NCI-H1105 treated with DMSO at 0.1 percent for 48 hours (cell line): ENCODE measurements at places on chromosomes 1 and 21.

GRCh38 chr1:184860985-184861754, 106.5 kb upstream of the EDEM3 start:
- no peak for DNase-seq

DNA sequence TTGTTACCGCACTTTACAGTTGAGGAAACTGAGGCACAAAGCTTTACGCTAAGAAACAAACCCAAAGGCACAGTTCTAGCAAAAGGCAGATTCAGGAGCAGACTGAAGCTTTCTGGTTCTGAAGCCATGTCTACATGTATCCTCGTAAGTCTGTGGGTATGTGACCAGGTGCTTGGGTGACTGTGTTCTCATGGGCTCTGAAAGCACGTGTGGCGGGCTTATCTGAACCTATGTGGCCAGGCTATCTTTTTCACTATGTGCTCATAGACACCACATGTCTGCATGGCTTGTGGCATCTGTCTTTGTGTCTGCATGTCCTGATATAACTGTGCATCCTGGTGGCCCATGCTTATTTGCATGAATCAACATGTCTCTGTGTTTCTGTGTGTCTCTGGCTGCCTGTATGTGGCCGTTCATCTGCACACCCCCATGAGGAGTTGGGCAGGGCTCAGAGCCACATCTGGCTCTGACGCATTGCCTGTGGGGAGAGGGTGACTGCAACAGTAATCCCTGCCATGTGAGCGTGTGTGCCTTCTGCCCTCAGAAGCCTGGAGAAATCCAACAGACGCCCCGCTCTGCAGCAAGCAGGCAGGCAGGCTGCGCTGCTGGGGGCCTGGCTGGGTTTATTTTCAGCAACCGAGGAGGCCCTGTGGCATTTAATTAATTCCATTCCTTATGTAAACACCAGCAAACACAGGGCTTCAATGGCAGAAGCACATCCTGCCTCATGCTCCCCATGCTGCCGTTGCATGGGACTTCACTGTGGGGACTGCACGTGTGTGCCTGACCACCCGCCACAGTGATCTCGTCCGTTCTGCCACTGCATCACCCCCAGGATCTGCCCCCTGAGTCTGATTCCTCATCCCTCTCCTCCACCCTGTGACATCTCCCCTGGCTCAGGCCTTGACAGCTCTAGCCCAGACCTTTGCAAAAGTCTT, 115.4 kb downstream of the TRABD2B start:
- no peak for DNase-seq

- DNase-seq, result no peak
Measured at GRCh38 chr1:67687649-67688048, 2.6 kb downstream of the GADD45A start.

GRCh38 chr21:44011123-44011522, 986 bp upstream of the TRAPPC10 start:
- DNase-seq, result no peak

DNA sequence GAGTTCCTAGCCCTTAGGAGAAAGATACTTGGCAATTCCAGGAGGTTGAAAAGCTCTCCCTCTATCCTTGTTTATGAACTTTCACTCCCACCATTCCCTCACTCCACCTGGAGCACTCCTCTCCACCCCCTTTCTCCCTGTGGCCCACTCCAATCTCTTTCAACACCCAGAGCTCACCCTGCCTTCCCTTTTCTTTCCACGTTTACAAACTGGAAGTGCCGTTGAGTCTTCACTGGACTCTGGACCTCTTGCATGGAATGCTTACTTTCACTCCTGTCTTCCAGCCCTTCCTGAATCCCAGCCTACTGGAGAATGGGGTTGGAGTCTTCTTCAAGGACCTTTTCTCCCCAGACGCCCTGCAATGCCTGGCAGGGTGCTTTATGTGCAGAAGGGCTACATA, 198.5 kb downstream of the RHOU start:
- DNase-seq, result no peak

DNA sequence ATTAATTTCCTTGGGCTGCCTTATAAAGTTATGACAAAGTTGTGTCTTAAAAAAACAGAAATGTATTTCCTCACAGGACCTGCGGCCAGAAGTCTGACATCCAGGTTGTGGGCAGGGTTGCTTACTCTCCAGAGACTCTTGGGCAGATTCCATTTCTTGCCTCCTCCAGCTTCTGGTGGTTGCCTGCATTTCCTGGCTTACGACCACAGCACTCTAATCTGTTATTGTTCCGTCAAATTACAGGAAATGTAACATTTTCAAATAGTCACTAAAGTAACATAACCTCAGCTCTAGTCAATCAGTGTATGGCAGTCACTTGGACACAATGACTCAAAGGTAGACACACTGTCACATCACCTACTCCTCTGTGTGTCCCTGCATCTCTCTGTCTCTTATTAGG, 226.8 kb downstream of the DNAH14 start:
- DNase-seq, result no peak

- DNase-seq, result no peak
Measured at GRCh38 chr1:41743366-41743765, 175.4 kb downstream of the HIVEP3 start.

GRCh38 chr1:161921990-161922389, 101.7 kb downstream of the OLFML2B start:
- DNase-seq, result no peak

GRCh38 chr21:46545363-46545762, 59.5 kb downstream of the S100B start:
- no peak for DNase-seq

DNA sequence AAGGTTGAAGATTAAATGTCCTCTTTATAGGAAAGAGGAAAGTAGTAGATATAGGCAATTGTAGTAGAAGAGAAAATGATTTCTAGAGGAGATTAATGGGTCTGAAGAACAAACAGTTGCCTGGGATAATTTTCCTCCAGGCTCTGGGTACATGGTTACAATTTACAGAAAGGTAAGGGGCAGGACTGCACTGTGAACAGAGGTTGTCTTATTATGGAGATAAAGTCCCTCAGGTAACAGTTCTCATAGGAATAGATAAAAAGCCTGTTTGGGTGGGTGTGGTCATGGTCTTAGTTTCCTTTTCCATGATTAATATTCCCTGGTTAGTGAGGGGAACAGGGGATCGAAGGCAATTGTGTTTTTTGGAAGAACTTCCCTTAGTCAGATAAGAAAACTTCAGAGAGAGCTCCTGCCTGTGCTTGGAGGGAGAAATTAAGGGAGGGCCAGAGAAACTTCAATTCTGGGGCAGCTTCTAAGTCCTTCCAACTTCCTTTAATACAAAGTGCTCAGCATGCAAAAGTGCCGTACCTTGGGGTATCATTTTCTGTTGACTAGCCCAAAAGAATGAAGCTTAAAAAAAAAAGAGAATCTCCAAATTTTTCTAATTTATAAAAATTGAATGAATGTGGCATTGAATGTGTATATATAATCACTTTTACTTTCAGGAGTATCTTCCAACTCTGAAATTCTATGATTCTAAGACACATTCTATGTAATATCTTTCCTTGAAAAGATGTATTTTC, 295.4 kb upstream of the USP25 start:
- no peak for DNase-seq

DNA sequence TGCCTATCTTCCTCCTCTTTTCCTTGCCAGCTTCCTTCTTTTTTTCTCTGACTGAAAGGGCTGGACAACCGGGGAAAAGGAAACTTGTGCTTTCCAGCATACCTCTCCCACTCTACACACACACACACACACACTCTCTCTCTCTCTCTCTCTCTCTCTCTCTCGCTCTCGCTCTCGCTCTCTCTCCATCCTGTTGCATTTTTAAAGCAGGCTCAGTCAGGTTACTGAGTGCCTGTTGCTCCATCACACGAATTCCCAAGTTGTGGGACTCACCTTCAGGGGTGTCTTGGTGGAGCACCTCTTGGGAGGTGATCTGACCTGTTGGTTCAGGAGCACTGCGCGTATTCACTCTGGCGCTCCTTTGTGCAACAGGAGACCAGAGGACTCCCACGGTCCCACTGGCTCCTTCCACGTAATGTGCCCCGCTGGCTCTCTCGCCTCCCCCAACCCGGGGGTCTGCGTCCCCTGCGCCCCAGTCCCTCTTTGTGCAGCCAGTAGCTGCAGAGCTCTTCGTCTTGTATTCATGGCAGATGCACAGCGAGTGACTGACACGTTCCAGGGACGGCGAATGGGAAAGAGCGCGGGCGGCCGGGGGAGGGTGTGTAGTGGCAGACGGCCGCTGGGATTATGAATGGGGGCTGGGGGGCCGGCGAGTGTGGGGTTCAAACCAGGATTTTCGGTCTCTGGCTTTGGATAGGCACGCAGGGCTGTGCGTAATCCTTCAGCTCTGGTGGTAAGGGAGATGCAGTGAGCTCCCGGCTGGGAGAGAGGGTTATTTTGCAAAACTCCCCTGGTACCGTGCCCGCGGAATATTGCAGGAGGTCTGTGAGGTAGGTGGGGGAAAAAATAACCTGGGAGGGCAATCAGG, 660 bp upstream of the PDE4B start:
- DNase-seq, result no peak

- no peak for DNase-seq
Measured at GRCh38 chr1:50419907-50420677, 3.2 kb downstream of the DMRTA2 start.

DNA sequence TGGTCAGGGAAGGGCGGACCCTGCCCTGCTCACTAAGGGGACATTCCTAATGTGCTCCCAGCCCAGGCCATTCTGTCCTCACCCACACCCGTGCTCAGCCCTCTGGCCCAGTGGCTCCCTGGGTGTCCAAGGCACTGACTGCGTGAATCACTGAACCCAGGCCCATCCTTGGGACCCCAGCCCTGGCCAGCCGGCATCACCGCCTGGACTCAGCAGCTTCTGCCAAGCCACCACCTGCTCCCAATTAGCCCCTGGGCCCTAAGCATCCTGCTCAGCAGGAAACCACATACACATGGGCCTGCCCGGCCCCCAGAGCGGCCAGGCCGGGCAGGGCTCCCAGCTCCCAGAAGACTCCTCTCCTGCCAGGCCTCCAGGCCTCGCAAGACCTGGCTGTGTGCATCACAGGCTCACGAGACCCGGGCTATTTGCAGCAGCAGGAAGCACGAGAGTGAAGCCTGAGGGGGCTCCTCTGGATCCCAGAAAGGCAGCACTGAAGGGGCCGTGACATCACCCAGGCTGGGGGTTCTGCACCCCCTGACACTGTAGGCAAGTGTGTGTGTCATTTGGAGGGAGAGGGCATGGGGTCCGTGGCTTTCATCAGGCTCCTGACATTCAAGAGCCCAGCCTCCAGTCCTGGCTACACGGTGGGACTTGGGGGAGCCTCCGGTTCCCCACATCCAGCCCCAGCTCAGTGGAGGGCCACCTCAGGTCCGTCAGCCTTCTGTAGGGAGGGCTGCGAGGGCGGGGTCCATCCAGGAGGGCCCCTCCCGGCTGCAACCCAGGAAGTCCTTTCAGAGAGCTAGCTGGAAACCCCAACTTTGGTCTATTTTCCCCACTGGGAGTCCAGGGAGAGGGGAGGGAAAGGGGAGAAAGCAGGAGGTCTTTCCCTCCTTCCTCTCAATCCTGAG, 1.6 kb downstream of the MFAP2 start:
- DNase-seq, result no peak

DNA sequence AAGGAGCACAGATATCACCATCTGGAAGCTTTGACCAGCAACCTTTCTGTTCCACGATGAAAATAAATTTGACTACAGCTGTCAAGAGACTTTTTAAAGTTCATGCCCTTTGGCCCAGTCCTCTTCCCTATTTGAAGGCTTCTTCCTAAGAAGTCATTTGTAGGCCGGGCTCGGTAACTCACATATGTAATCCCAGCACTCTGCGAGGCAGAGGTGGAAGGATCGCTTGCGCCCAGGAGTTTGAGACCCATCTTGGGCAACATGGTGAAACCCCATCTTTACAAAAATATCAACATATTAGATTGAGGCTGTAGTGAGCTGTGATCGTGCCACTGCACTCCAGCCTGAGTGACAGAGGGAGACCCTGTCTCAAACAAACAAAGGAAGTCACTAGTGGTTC, 58.3 kb upstream of the IFFO2 start:
- DNase-seq, result no peak

- DNase-seq, result no peak
Measured at GRCh38 chr1:94578856-94579255, 37.3 kb upstream of the F3 start.

GRCh38 chr1:234164098-234164709, 209.1 kb upstream of the COA6 start:
- DNase-seq, result no peak

DNA sequence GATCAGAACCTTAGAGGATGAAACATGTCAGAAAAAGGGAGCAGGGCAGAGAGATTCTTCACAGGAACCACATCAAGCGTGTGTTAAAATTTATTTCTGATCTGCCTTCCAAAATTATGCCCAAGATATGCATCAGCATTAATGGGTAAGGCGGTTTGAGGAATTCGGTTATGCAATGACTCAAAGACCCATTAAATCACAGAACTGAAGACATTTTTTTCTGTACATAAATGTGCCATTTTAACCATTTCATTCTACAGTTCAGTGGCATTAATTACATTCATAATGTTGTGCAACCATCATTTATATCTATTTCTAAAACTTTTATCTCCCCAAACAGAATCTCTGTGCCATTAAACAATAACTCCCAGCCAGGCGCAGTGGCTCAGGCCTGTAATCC, 43.4 kb downstream of the CNST start:
- no peak for DNase-seq

DNA sequence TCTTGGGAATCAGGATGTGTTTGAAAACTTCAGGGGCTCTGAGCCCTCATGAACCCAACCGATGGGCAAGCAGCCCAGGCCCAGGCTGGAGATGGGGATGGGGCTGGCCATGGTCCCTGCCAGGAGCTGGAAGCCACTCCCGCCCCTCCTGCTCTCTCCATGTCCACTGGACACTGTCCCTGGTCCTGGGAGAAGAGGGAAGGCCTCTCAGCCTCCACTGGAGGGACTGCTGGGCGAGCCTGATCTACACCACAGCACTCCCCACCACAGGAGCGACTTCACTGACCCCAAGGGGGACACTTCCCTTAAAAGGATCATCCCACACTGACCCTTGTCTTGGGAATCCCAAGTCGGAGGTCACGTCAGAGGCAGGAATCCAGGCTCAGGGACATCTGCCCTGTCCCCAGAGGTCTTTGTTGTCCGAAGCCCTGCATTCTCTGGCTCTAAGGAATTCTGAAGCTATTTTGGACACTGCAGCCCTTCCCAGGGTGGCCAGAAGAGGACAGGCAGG, 16.9 kb upstream of the COL18A1 start:
- no peak for DNase-seq

- peak; percentile 25 for DNase-seq
Measured at GRCh38 chr1:26161415-26162219, 2.7 kb downstream of the FAM110D start.

DNA sequence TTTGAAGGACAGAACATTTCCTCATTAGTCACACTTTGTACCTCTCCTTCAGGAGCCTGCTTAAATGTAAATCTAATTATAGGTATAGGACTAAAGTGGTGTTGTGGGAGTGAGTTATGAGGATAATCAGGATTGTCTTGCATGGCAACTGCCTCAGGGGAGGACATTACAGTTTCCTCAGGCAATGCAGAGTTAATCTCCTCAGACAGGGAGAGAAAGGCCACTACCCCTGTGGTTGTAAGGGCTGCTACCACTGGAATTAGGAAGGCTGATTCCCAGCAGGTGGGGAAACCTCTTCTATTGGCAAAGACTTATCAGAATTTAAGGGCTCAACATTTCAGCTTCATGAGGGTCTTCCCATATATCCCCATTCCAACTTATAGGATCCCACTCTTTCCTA, 286.8 kb upstream of the PBX1 start:
- DNase-seq, result no peak

GRCh38 chr1:29272147-29272907, 36.0 kb downstream of the PTPRU start:
- DNase-seq, result no peak
